ENCODE measurements at places on chromosomes 7 and 10.

- no peak for DNase-seq
These were observed 31.7 kb downstream of the ITPRID1 start for GRCh38 chr7:31545549-31545948.

DNA sequence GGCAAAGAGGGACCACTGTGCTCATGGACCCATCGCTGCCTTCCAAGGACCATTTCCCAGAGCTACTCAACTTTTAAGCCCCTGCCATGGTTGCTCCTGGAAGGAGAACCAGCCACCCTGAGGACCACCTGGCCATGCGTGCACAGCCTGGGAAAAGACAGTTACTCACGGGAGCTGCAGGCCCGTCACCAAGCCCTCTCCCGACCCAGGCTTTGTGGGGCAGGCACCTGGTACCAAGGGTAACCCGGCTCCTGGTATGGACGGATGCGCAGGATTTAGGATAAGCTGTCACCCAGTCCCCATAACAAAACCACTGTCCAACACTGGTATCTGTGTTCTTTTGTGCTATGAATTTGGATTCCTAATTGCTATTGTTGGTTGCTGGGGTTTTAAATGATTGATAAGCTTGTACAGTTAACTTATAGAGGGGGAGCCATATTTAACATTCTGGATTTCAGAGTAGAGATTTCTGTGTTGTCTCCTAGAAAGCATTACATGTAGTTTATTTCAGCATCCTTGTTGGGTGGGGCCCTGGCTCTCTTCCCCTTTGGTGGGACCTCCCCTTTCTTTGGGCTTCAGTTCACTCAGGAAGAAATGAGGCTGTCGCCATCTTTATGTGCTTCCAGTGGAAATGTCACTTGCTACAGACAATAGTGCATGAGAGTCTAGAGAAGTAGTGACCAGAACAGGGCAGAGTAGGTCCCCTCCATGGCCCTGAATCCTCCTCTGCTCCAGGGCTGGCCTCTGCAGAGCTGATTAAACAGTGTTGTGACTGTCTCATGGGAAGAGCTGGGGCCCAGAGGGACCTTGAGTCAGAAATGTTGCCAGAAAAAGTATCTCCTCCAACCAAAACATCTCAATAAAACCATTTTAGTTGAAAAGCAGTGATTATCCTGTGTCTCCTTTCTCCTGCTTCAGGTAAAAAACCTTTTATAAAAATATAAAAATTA is 19.4 kb downstream of the LAT2 start:
- no peak for DNase-seq

GRCh38 chr10:81600185-81600584 is 274.8 kb upstream of the NRG3 start:
- DNase-seq, result no peak

GRCh38 chr10:663831-664251 is 25.6 kb downstream of the DIP2C start:
- no peak for DNase-seq

DNA sequence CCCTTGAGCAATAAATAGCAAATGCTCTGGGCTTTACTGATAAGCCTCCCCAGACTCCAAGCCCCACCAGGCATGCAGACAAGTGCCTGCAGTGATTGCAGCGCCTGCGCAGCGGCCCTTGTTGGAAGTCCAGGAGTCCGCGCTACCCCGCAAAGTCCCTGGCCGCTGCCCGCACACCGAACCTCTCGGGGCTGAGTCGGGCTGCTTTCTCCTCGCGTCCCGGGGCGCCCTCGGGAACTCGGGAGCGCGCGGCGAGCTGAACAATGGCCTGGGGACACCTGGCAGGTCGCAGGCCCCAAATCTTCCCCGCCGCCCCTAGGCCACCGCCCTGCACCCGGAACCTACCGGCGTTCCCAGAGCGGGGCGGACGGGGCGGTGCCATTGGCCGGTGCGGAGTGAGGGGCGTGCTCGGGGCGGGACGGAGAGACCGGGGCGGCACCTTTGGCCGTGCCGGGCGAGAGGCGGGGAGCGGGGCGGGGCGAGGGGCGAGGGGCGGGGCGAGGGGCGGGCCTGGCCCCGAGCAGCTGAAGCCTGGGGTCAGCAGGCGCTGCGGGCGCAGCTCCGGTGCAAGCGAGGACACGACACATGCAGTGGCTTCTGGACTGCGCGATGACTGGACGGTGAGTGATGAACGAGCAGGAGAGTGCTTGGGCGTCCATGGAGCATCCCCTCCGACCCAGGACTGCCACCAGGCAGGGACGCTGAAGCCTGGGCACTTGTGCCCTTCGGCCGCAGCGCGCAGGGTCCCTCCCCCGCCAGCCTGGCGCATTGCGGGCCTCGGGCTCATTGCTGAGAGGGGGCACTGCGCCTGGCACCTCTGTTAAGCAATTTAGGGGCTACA is at the start of gene RASSF4:
Gene RASSF4 (plus strand): TSS at position 556 of the 841 bp plus-strand sequence. CDS start 10,401 bp downstream, outside the sequence.
- peak; percentile 80 for DNase-seq

All from bone marrow (tissue), 2 donors.